Cerebellum (tissue), 4 donors: ENCODE measurements at places on chromosomes 6 and 20. TPM values are rescaled to one million over a fixed set of nuclear protein-coding genes. Genes with fewer than 3 reads are reported as not detected.
A peak's percentile ranks its signal among the peaks of the same experiment; 100 is the strongest.

EBF4 gene
- total RNA-seq, result 6.2 TPM

SULF2 gene
- total RNA-seq, result 22.6 TPM

GRCh38 chr6:502761-503160, 111.2 kb downstream of the IRF4 start:
- DNase-seq, result no peak

DNA sequence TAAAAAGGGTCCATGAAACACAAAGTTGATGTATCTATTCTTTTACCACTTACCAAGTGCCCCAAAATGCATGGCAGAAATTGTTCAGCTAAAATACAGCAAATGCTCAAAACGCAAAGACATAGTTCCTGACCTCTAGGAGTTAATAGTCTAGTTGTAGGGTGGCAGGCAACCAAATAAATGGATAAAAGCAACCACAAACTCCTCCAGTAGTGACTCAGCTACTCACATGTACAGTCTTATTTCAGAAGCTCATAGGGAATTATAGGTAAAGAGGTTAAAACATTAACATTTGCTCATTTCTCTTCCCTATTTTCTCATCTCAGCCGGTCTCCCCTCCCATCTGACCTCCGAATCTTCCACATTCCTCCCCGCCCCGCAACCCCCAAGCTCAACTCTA, 143.9 kb upstream of the INSM1 start:
- no peak for DNase-seq

DNA sequence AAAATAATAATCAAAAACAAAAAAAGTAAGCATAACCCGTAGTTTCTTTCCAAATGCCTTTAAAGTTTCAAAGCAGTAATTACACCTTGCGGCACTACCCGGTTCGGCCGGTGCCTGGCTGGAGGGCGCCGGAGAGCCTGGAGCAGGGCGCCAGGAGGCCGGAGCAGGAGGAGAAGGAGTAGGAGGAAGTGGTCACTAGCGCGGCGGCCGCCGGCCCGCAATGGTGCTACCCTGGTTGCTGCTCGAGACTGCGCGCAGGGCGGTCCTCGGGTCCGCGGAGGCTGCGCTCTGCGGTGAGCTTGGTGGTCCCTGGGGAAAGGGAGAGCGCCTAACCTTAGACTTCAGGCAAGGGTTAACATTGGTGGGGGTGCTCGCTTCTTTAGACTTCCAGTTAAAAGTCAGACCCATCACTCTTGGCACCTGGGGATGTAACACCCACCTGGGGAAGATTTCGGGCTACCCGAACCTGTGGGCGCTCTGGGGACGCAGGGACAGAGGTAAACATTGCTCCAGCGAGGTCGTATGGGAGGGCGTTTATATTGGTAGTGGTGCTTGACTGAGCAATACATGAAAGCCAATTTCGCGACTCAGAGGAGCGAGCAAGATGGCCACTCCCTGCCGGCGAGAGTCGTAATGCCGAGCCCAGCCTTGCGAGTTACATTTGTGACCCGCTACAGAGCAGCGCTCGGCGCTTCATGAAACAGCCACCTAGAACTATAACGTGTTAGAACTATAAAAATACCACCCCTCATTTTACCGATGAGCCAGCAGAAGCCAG, 5.8 kb upstream of the USP45 start:
- peak; percentile 92 for DNase-seq

GRCh38 chr6:684831-685636, 7.9 kb downstream of the EXOC2 start:
- DNase-seq, result no peak

GRCh38 chr6:74735304-74735703, 470.5 kb downstream of the COL12A1 start:
- no peak for DNase-seq

DNA sequence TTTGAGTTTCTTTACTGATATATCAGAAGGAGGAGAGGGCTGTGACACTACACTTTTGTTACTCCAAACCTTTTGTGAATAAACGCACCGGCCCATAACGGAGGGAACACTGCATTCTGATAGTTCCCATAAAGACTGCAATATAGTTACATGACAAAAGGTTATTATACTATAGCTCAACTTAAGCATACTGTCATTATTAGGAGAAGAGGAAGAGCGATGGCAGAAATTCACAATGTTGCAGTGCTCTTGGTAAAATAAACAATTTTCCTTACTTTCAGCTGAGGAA, 2.3 kb upstream of the PDE10A start:
- DNase-seq, result no peak

DNA sequence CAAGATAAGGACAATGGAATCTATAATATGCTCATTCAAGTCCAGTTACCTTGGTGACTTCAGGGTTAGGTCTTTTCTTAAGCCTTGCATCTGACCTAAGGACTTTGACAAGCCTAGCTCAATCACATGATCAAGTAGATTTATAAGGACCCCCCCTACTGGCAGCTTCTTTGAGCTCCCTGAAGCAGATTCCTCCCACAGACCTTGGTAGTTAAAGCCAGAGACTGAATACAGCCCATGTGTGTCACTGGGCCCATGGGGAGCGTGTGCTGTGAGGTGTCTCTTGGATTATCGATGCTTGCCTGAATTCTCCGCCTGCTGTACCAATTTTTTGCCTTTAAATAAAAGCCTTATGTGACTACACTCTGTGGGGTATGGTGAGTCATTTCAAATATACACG, 372.7 kb upstream of the RGS17 start:
- no peak for DNase-seq

DNA sequence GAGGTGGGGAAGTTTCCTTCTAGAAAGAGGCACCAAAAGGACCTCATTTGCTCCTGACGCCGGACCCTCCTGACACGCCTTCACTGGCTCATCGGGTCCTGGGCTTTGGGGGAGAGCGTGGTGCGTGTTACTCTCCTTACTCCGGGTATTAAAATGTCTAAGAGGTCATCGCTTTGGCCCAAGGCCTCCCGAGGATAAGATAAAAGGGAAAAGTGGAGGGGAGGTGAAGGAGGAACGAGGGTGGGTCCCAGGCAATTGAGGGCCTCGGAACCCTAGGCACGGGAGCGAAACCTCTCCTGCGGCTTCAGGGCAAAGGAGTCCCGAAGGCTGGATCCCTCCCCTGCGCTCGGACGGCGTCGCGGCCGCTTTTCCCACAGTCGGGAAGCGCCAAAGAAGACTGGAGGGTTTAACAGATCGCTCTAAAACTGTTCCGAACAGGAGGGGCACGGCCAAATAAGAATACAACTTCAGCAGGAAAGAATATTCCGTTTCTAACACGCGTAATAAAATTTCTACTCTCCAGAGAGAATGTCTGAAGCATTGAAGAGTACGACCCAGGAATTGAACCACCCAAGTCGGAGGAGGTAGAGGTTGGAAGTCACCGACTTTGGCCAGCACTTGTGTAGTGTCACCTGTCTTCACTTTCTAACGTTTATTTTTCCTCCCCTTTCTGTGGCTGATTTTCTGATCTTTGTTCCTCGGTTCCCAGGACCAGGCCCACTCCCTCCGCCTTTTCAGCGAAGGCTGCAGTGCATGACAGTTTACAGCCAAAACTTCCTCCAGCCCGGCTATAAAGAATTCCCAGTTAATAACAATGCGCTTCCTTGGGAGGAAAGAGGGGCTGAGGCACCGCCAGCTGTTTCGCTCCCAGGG, 2.1 kb upstream of the TBXT start:
- no peak for DNase-seq
